GM12891 (cell line): ENCODE measurements at places on chromosomes 4 and X.
A peak's percentile ranks its signal among the peaks of the same experiment; 100 is the strongest.

DNA sequence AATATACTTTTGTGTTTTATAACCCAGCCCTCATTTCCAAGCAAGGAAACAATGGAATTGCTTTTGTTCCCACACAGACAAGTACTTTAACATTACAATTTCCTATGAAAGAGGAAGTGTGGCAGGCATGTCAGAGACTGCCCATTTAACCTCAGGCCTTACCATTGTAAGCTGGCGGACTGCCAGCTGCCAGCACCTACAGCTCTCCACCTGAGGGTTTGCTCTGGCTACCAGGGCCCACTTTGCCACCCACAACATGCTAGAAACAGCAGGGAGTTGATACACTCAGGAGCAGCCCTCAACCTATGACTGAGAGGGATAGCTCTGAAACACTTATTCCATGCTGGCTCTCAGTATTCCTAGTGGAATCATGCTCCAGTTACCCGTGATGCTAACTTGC lies 152.3 kb upstream of the PRDX4 start:
- no peak for DNase-seq

- no peak for DNase-seq
Observed at GRCh38 chr4:65893957-65894755, 223.9 kb upstream of the EPHA5 start.

- DNase-seq: no peak
Observed at GRCh38 chr4:177371461-177371860, 61.8 kb downstream of the NEIL3 start.

DNA sequence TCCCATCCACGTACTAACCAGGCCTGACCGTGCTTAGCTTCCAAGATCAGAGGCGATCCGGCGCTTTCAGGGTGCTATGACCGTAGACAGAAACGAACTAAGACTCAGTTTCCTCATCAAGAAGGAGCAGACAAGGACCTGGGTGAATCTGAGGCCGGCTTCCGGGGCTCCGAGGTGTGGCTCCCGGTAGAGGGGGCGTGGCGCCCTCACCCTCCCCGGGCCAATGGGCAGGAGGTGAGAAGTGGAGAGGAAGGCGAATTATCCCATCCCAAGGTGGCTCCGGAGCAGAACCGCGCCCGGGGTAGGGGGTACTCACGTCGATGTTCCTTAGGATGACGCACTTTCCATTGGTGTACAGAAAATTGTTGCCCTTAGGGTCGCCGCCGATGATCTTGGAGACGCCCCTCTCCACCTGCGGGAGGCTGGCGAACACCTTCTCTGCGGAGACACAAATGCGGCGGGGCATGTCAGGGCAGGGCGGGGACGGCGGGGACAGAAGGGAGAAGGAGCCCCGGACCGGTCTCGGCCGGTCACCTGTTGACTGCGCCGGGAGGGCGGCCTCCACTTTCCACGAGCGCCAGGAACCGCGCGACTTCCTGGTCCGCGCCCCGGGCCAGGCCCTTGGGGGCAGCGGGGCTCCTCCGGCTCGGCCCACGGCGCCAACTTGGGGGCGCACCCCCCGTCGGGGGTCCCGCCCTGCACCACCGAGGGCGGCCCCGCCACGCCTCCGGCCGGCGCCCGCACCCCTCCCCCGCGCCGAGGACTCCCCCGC lies 616 bp downstream of the WDR1 start:
- DNase-seq: peak; percentile 70

- DNase-seq: no peak
Observed at GRCh38 chr4:118729287-118730286, 44.4 kb downstream of the METTL14 start.

GRCh38 chr4:174275101-174275500 lies 8.4 kb downstream of the FBXO8 start:
- no peak for DNase-seq

DNA sequence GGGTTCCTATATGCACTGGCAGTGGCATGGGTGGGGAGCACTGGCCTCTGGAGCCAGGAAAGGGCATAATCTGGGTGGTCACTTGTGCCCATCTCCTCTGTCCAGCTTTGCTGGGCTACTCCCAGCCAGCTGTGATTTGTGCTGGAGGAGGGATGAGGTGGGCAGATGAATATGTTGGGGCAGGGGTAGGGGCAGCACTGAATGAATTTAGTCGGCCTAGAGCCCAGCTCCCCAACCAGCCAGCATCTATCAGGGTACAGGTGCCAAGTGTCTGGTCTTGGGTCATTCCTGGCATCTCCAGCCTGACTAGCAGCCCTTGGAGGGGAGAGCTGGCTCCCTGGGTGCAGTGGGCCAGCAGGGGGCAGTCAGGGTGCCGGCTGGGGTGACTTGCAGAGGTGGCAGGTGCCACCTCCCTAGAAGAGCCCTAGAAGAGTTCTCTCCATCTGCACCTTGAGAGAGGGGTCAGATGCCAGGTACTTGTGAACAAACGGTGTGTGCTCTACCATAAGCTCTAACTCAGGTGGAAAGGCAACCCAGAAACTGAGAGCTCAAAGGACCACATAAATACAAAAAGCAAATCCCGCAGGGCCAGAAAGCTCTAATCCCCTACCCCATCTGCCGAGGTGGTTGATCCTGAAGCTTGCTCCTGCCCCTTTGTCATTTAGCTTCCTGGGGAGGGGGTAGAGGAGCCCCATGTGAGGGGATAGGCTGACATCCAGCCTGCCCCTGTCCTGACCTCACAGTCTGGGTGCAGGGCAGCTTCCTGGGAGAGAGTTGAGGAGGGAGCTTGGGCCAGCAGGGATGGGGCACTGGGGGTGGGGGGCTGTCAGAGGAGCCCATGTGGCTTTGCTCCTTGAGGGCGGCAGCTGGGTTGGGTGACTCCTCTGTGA lies 2.2 kb downstream of the SORCS2 start:
- DNase-seq: no peak

DNA sequence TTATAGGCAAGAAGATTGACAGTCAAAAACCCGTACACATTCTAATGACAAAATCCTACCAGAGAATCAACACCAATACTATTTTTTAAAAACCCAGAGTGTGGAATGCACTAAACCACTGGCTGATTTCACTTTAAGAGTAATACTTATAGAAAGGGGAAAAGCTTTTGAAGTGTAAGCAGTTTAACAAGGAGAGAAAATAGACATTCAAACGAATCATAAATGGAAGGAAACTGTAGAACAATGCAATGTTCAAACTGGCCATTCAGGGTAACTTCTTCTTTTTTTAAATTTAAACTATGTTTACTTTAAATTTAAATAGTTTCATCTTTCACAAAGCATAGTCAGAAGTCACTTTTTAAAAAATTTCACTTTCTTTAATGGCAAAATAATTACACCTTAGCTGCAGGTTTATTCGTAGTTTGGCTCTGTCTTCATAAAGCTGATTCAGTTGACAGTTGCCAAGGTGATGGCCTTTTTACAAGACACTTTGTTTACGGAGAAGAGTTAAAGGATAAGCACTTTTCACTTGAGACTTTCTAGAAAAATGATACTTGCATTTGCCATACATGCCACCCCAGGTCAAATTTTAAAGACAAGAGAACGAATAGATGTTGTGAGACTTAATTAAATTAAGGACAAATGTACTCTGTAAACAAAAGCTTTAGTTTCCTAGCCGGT lies 82.4 kb upstream of the KLF3 start:
- no peak for DNase-seq
